ENCODE measurements at places on chromosomes 3 and 15.

DNA sequence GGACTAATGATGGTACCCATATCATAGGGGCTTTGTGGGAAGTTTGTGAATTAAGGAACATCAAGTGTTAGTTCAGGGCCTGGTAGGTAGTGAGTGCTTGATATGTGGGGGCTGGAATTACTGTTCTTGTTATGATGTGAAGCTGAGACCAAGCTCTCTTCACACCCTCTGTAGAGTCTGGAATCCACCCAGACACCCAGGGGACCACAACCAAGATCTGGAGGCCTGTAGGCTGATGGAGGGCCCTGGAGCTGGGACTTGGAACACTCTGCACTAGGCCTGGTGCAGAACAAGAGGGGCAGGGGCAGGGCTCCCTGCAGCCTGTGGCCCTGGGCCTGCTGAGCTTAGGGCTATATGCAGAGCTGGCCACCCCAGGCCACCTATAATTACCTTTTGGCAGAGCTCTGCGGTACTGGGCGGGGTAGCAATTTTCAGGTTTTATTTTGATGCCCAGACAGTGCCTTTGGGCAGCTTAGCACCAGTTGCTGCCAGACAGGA, 13.1 kb upstream of the PRKCD start:
- DNase-seq: no peak
- H3K27me3 ChIP-seq: peaks cover 2% of the 10 kb centered on the region
- peaks cover 52% of the 10 kb centered on the region for H3K4me1 ChIP-seq
- no peak overlapping the region for H3K27ac ChIP-seq

GRCh38 chr3:55065331-55065730, 137.5 kb upstream of the LRTM1 start:
- H3K4me1 ChIP-seq: no peaks in the 10 kb centered on the region
- H3K36me3 ChIP-seq: no peaks in the 10 kb centered on the region
- no peak overlapping the region for H3K4me3 ChIP-seq
- no peaks in the 10 kb centered on the region for H3K27me3 ChIP-seq

DNA sequence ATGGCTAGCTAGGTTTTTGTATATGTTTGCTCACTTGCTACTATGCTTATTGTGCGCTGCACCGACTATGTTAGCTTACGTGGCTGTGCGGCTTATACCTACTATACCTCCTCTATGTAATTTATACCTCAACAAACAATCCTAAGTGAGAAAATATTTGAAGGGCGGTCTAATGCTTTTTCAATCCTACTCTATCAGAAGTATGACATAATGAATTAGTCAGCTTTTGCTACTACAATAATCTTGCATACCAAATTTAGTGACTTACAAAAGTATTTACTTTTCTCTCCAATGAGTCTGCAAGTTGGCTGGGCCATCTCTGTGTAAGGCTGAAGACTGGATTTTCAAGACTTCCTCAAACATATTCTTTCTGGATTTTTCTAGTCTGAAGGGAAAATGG, 391.2 kb upstream of the NECTIN3 start:
- H3K4me3 ChIP-seq: no peak overlapping the region
- H3K4me1 ChIP-seq: no peaks in the 10 kb centered on the region
- no peaks in the 10 kb centered on the region for H3K36me3 ChIP-seq
- no peaks in the 10 kb centered on the region for H3K27me3 ChIP-seq
- H3K27ac ChIP-seq: no peak overlapping the region

DNA sequence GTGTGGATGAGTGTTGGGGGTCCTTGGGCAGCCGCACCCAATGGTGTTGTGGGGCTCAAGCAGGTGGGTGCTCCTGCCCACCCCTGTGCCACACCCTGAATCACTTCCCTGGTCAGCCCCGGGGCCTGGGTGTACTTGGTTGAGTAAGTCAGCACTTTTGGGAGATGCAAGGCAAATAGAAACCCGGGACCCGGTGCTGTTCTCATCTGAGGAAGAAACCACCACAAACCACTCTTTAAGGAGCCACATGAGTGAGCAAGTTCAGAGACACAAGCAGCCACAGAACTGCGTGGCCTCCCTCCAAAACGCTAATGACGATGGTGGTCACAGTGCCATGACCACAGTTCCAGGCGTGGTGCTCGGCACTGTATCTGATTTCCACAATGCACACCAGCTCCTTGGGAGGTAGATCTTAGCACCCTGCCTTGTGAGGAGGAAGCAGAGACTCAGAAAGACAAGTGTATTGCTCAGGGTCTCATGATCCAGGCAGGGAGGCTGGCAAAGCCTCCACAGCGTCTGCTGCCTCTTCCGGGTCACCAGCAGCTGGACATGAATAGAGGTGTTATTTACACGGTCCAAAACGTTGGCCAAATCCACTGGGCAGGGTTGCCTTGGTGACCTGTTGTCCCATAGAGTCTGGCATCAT, 118.2 kb upstream of the ALDH1A3 start:
- peaks cover 1% of the 10 kb centered on the region for H3K27me3 ChIP-seq
- no peak for DNase-seq
- no peaks in the 10 kb centered on the region for H3K36me3 ChIP-seq
- no peak overlapping the region for H3K4me3 ChIP-seq
- H3K4me1 ChIP-seq: peaks cover 13% of the 10 kb centered on the region

DNA sequence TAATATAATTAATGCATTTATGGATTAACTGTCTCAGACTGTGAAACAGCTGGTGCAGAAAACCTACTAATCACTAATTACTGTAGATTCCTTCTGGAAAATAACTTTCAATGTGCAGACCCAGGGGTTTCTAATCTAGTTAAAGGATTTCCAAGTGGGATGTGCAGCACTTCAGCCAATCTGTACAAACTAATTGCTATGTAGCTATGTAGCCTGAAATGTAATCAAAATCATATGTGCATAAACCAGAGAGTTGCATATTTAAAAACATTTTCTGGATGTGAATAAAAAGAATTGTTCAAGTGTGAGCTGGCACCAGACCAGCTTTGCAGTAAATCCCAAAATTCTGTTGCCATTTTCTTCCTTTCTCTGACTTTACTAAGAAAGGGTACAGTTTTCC, 127.5 kb upstream of the CD96 start:
- no peaks in the 10 kb centered on the region for H3K27me3 ChIP-seq
- no peak overlapping the region for H3K4me3 ChIP-seq

DNA sequence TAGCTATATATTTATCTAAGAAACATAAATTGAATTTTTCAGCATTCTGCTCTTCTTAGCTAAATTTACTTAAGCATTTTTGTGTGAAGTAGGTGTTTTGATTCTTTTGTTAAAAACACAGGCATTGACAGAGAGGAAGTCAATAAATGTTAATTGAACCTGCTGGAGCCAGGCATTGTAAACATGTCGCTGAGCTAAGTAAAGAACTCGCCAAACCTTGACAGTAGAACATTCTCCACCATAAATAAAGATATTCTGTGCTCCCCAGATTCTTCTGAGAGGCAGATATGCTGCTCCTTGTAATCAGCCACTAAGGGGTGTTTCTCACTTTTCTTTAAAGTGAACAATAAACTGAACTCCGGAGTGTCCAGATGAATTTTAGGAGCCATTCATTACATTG, 38.4 kb downstream of the SYNM start:
- no peak overlapping the region for H3K4me3 ChIP-seq
- no peaks in the 10 kb centered on the region for H3K27me3 ChIP-seq
- H3K36me3 ChIP-seq: 0 out of 2 replicates have a peak, but pooled peaks cover 2% of the 10 kb centered on the region
- DNase-seq: no peak
- peaks cover 12% of the 10 kb centered on the region for H3K4me1 ChIP-seq
- H3K27ac ChIP-seq: no peak overlapping the region

GRCh38 chr3:143278721-143279120, 159.2 kb downstream of the CHST2 start:
- no peak overlapping the region for H3K4me3 ChIP-seq
- no peaks in the 10 kb centered on the region for H3K27me3 ChIP-seq

- no peaks in the 10 kb centered on the region for H3K4me1 ChIP-seq
- no peak for DNase-seq
- no peaks in the 10 kb centered on the region for H3K27me3 ChIP-seq
- no peak overlapping the region for H3K27ac ChIP-seq
- no peaks in the 10 kb centered on the region for H3K36me3 ChIP-seq
Observed at GRCh38 chr3:185114756-185115155, 38.1 kb downstream of the C3orf70 start.
